ENCODE measurements at places on chromosomes 1 and 21. TPM values are rescaled to one million over a fixed set of nuclear protein-coding genes. Genes with fewer than 3 reads are reported as not detected.

DNA sequence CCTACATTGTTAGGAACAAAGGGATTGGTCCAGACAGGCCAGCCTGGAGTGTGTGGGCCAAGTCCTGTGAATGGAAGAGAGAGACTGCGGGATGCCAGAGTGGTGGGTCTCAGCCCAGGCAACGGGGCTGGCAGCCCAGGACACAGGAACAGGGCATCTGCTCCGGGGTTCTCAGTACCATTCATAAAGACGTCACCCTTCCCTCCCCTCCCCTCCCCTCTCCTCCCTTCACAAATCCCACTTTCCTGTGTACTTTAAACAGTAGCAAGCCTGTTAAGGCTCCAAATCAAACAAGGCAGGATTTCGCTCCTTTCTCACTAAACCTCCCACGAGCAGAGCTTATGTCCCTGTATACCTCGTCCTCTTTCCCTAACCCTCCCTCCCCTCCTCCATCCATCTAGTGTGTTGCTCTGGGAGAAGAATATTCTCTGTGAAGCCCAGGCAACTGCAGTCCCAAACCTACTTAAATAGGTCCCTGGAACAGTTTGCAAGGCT, 4.2 kb upstream of the PLXNA2 start:
- DNase-seq, result no peak

- peak; percentile 3 for DNase-seq
These were observed 73.9 kb upstream of the RRP15 start for GRCh38 chr1:218211241-218211640.

The MYOC gene
- total RNA-seq, result not detected

DNA sequence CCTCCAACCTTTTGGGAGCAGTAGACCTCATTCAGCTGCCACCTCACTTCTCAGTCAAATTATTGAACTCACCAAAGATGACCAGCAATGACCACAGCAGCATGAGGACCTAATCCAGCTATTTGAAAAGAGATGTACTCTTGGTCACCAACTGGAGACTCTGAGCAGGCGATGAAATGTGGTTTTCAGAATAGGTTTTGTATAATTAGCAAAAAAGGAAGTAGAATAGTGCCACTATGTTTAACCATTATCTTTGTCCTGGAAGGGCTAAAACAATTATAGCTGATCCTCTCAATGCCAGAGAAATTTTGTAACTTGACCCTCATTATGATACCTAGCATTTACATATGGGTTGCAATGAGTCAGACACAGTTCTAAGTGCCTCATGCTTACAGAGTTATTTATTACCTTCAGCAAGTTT, at the start of gene FCRL2:
TSS of gene FCRL2 (minus strand) at position 162 of the 421 bp plus-strand sequence. CDS start at position 103, 59 bp downstream.
- DNase-seq, result no peak

The ID3 gene
- total RNA-seq, result 31.3 TPM

The C1orf216 gene
- 5.5 TPM for total RNA-seq

The TSSK3 gene
- total RNA-seq, result 1.6 TPM

DNA sequence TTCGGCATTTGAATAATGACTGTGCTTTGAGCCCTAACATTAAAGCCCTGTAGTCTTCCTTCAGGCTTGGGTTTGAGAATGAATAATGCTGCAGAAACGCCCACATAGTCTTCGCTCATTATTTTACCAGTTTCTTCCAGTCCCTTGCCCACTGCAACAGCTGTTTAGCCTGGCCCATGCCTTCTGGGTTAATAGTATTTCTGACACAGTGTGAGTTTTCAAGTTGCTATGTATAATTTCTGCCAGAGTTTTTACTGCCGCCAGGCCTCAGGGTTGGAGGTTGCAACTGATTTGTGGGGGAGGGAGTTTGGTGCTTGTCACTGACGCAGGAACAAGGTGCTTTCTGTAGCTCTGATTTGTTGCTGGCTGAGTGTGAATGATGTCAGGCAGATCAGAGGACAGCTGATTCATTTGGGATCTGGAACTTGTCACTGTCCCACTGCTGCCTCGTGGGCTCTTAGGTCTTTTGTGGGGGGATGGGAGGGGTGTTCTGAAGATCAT, 109.8 kb downstream of the MAST2 start:
- DNase-seq, result peak; percentile 89

GRCh38 chr1:184408580-184408979, 21.8 kb downstream of the C1orf21 start:
- DNase-seq, result no peak

- DNase-seq, result peak; percentile 64
These were observed 23.5 kb downstream of the F11R start for GRCh38 chr1:160997323-160998038.

GRCh38 chr21:33302055-33302454, 22.7 kb upstream of the IFNAR1 start:
- DNase-seq, result no peak

GRCh38 chr1:32232558-32233304, 10.5 kb downstream of the EIF3I start:
- DNase-seq, result no peak

The CENPL gene
- 8.2 TPM for total RNA-seq

- peak; percentile 78 for DNase-seq
These were observed 5.8 kb upstream of the LAMC2 start for GRCh38 chr1:183180218-183180617.

GRCh38 chr1:221979444-221980032, 237.6 kb upstream of the DUSP10 start:
- DNase-seq, result no peak

- no peak for DNase-seq
These were observed 202.1 kb upstream of the ADGRL2 start for GRCh38 chr1:81598623-81599022.

GRCh38 chr1:41041614-41042270, 20.2 kb upstream of the SLFNL1 start:
- DNase-seq, result no peak

The ASAP3 gene
- 22.0 TPM for total RNA-seq

The FCRL2 gene
- total RNA-seq, result not detected

DNA sequence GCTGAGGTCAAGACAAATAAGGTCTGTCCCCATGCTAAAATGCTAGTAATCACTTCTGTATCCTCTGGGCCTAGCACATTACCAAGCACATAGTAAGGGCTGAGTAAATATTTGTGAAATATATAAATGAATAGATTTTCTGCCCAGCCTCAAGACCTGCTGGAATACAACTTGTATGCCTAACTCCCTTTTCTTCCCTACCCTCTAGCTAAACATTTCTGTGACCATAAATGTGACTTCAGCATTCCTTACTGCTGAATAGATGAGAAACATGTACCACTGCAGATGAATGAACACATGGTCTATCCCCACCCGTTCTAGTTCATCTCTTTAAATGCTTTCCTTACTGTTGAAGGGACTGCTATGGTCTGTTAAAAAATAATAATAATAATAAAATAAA, 209.0 kb upstream of the HOOK1 start:
- peak; percentile 16 for DNase-seq

GRCh38 chr1:208093754-208094719, 150.1 kb downstream of the PLXNA2 start:
- DNase-seq, result peak; percentile 37

DNA sequence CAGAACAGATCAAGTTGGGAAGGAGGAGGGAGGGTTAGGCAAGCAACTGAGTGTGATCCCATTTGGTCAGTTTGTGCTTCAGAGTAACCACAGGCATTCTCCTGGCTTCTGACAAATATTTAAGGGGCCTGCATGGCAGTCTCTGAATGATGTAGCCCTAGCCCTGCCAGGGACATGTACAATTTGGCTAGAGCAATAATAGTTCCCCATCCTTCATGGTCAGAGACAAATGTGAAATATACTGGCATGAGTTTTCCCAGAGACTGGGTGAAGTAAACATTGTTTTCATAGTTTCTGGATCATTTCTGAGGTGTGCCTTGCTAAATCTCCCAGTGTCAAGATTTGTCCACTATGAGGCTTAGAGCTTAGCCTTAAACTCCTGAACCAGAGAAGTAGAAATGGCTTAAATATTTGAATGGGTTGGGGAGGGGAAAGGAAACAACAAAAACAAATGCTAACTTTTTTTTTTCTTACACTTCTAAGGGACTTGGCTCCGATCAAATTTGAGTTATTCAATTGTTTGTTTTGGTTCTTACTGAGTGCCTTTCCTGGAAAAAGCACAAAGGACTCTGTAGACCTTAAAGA, 42.0 kb upstream of the UBE2U start:
- DNase-seq, result no peak

The ZNF648 gene
- 0.07 TPM for total RNA-seq

GRCh38 chr1:116997066-116997465, 4.5 kb upstream of the CD101 start:
- DNase-seq, result no peak

- DNase-seq, result no peak
These were observed 27.8 kb downstream of the RALGPS2 start for GRCh38 chr1:178752891-178753290.

- DNase-seq, result no peak
These were observed 19.8 kb downstream of the SELP start for GRCh38 chr1:169610108-169610507.

DNA sequence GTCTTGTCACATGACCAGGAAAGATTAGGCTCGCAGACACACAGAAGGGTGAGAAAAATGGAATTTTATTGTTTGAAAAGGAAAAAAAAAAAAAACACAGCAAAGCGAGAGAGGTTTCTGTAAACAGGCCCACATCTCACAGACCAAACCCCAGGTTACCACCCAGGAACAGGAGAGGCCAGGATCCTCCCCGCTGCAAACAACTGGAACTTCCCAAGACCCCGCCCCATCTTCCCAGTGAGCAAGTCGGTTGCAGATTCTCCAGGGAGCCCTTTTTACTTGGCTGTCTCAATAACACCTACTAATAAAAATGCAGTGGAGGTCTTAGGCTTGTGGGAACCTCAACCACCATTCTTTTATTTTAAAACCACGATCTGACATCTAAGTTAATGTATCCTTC, 84.7 kb upstream of the ETS2 start:
- no peak for DNase-seq

- no peak for DNase-seq
These were observed 5.9 kb downstream of the ANKRD35 start for GRCh38 chr1:145879775-145880174.

- no peak for DNase-seq
These were observed 129.1 kb upstream of the RAB4A start for GRCh38 chr1:229141689-229142377.

All from mammary epithelial cell (primary cell).